NCI-H1048 (cell line): ENCODE measurements at places on chromosomes 1 and 21.

- no peak for DNase-seq
These were observed 29.5 kb upstream of the ECE1 start for GRCh38 chr1:21319447-21320407.

DNA sequence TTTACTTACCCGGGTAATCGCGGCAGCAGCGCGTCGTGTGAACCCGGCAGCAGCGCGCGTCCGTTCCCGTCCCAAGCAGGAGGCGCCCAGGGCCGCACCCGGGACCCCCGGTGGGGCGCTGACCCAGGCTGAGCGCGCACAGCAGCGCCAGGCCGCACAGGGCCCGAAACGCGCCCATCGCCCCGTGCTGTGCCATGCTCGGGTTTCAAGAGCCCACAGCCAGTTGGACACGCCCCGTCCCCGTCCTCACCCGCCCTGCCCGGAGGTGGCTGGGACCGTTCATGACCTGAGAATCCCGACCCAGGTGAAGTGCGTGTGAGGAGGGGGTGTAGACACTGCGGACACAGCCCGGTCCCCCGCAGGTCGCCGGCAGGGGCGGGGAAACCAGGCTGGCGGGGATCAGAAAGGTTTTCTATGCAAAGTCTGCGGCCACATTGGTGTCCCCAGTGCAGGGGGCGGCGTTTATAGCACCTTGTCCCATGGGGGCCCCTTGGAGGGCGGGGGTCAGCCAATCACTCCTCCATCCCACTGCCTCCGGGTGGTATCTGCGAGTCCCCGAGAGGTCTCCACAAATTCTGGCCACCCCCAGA, at the start of gene TNFRSF18:
TSS of gene TNFRSF18 (minus strand) at position 217 of the 590 bp plus-strand sequence. CDS start at position 196, 21 bp downstream.
- no peak for DNase-seq

DNA sequence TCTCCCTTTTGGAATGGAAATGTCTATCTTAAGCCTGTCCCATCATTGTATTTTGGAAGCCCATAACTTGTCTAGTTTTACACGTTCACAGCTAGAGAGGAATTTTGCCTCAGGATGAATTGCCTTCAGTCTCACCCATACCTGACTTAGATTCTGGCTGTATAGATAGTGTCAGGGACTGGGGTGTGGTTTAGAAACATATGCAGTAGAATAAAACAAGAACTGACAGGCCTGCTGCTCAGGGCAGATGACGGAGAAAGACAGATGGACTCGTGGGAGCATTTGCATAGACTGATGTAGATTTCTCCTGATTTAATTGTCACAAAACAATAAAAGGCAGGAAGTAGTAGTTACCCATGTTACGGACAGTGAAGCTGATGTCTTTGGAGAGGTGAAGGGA, 166.7 kb downstream of the UCK2 start:
- no peak for DNase-seq

GRCh38 chr21:37871121-37871862, 45.0 kb downstream of the KCNJ6 start:
- DNase-seq = no peak

DNA sequence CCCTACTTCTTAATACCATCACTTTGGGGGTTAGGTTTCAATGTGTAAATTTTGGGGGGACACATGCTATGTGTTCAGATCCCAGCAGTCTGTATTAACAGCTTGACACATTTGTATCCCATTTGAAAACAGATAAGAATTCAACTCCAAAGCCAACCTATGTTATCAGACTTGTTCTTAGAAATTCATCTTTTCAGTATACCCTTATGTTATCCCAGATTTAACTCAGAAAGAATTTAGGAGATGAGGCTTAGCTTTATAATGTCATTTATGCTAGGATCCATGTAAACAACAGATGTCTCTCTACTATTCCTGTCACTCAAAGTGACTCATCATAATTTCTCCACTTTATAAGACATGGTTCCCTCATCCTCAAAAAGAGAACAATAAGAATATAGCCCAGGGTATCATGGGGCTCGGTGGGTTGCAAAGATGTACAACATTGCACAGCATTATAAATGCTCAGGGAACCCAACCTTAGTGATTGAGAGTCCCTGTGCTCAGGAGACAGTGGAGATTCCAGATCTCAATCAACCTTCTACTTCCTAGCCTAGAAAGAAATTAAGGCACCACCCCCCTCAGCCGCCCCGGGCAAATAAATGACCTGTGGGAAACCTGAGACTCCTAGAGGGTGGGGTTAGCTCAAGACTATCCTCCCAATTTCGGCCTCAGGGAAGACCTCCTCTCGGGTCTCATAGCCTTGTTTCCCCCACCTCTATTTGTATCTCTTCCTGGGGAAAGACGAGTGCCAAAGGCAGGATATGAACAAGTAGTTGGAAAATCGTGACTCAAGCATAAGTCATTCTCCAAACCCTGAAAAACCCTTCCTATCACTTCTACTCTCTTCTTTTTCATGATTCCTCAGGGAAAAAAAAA, 265.1 kb upstream of the CAMK1G start:
- DNase-seq = no peak

GRCh38 chr21:39373634-39374033, 24.7 kb upstream of the HMGN1 start:
- DNase-seq = no peak

DNA sequence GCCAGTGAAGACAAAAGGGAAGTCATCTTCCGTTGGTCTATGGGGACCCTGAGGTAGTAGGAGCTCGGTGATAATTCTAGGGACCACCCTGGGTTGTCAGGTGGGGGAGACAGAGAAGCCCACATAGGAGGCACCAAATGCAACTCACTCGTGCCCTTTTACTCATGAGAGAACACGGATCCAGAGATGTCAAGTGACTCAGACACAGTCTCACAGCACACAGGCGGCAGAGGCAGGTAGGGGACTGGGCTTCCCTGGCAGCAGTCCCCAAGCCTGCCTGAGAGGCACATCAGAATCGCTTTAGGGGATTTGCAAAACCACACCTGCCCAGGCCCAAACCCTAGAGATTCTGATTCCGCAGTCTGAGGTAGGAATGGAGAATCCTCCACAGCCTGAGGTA, 31.3 kb upstream of the RUNX3 start:
- no peak for DNase-seq

- no peak for DNase-seq
These were observed 88.9 kb downstream of the AK5 start for GRCh38 chr1:77370583-77371306.

DNA sequence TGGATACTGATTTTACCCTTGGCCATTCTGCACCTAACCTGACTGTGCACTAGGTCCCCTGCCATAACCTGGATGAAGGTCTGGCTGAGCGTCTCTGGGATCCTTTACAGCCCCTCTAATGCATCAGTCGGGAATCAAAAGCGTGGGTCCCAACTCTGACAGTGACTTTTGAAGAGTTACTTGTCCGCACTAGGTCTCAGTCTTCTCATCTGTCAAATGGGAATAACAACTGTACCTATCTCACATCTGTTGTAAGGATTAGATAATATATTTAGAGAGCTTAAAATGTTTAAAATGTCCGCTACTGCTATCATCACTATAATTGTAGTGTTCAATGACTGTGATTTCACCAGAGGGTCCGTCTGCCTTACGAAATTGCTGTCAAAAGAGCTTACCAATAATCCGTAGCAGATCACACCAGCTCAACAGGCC, 746 bp downstream of the TADA1 start:
- DNase-seq = no peak

GRCh38 chr21:35329940-35330660, 281.0 kb upstream of the RUNX1 start:
- no peak for DNase-seq

GRCh38 chr1:230079199-230080024, 12.4 kb downstream of the GALNT2 start:
- DNase-seq = no peak

GRCh38 chr1:17568014-17568900, 28.8 kb downstream of the ARHGEF10L start:
- DNase-seq = no peak

DNA sequence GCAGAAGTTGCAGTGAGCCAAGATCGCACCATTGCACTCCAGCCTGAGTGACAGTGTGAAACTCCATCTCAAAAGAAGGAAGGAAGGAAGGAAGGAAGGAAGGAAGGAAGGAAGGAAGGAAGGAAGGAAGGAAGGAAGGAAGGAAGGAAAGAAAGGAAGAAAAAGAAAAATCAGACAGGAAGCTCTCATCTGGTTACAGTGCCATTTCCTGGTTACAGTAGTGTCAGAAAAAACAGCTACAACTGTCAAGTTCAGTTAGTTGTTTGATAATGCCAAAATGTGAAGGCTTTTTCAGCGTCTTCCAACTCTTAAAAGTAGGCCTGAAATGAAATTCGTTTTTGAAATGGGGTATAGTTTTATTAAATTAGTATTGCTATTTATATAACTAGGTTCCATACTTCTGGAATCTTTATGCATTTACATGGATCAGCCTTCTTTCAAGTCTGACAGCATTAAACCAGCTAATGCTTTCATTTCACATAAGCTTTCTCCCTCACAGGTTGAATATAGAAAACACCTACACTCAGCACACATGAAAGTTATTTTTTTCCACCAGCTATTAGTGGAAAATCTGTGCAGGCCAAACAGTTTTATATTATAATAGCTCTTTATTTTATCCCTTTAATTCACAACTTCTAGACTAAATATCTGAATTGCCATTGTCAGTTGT, 21.2 kb downstream of the PTPN22 start:
- DNase-seq = no peak

GRCh38 chr1:17725084-17725719, 29.9 kb upstream of the ACTL8 start:
- DNase-seq = no peak

DNA sequence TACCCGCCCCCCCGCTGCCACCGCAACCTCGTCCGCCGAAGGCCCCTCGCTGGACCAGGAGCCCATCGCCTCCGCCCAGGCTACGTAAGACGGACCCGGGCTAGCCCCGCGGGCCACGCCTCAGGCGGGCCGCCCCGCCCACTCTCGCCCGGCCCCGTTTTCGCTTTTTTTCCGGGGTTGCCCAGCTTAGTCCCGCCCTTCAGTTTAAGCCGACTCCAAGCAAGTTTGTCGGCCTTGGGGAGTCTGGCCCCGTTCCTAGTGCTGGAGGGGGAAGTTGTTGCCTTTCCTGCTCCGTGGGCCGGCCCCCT, 3.0 kb downstream of the RUSC1 start:
- peak; percentile 78 for DNase-seq

GRCh38 chr1:153642161-153642560, 8.3 kb downstream of the CHTOP start:
- DNase-seq = no peak

DNA sequence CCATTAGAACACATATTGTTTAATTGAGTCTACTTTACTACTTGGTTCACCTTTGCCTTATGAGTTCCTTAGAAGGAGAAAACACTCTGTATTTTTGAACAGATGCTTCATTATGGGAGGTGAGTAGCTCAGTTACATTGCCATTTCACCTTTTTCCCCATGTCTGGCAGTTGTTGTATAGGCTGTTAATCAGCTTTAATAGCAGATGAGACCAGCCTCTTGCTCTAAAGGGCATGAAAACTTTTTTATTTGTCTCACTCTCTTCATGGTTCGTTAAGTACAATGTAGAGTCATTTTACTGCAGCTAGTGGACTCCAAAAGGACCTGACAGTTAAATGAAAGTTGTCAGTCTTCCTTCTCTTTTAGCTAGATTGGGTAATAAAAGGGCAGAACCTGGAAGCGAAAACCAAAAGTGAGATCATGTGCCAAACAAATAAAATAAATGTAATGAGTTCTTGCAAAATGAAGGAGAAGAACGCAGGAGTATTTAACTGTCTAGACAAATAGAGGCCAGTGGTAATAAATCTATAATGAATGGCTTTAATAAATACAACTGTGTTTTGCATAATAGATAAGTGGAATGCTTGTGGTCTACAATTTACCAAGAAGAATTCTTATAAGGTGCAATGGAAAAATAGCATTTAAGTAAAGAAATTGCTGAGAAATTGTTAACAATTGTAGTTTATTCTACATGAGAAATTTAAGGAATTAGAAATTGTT, 180.0 kb upstream of the NEGR1 start:
- no peak for DNase-seq

- DNase-seq = no peak
These were observed 6.2 kb upstream of the YRDC start for GRCh38 chr1:37814252-37814651.

- no peak for DNase-seq
These were observed 192.2 kb downstream of the ST6GALNAC3 start for GRCh38 chr1:76266762-76267161.

DNA sequence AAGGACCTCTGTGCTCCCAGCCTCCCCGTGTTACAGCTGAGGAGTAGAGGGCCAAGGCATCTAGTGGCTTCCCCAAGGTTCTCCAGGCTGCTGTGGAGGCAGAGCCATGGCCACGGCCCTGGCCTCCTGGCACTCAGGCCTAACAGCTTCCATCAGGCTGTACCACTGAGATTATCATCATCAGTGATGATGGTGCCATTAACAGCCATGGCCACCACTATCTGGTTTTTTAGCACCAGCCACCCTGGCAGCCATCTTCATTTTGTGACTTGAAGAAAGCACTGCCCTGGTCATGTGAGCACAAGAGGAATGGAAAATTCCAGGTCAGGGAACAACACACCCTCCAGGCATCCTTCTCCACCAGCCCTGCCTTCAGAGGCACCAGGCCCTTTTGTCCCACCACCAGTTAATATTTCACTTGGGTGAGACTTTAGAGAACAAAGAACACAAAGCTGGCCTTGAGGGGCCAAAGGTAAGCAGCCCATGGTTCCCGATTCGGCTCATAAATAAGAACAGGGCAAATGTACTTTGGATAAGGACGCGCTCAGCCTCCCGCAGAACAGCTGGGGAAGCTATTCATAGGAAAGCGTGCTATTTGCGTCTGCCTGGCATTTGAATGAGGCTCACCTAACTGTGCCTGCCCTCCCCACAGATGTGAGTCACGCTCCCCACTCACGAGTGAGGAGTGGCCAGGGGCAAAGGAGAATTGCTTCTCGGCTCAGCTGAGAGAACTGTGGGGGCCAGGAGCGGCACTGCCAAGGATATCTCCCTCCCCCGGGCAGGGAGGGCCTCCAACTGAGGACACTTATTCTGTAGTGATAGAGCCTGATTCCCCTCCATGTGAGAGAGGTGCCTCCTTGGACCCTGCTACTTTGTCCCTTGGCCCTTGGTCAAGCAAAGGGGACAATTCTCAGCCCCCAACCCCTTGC, 95.6 kb downstream of the CD58 start:
- no peak for DNase-seq

GRCh38 chr1:65235867-65236805, 73.2 kb upstream of the DNAJC6 start:
- DNase-seq = no peak

- no peak for DNase-seq
These were observed 11.6 kb downstream of the POGZ start for GRCh38 chr1:151447696-151448095.

DNA sequence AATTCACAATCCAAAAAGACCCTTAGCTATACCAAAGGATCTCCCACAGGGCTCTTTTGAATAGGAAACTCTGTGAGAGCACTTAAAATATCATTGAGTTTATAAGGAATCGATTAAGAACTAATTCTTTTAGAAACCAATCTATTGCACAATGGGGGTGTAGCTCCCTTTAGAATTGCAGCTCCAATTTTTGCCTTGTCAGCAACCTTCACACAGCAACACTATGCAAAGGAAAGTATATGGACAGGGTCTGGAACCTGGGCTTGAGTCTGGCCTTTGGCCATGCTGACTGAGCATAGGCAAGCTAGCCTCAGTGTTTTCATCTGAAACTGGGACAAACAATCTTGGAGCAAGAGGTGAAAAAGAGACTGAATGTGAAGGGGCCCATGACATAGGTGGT, 17.2 kb upstream of the FAM78B start:
- DNase-seq = no peak

GRCh38 chr1:48017716-48018115, 20.5 kb upstream of the TRABD2B start:
- DNase-seq = no peak
